Renal cortical epithelial cell (primary cell): ENCODE measurements at places on chromosomes 5 and 9. TPM values are rescaled to one million over a fixed set of nuclear protein-coding genes. Genes with fewer than 3 reads are reported as not detected.

The PCDHA1 gene
- 0.10 and 0.35 TPM in 2 replicates for total RNA-seq

The AFAP1L1 gene
- total RNA-seq: 21.9 and 30.0 TPM in 2 replicates

The PCDHA4 gene
- 4.2 and 9.6 TPM in 2 replicates for total RNA-seq

The PLEKHG4B gene
- total RNA-seq: 0.15 and 1.6 TPM in 2 replicates

The NEURL1B gene
- 0.15 and 1.6 TPM in 2 replicates for total RNA-seq

The MEIKIN gene
- total RNA-seq: not detected in 2 replicates

The PTGES gene
- 3.2 and 42.7 TPM in 2 replicates for total RNA-seq

The CYLC2 gene
- not detected in 2 replicates for total RNA-seq

The CCNJL gene
- total RNA-seq: 4.2 and 5.3 TPM in 2 replicates

The PTGS1 gene
- total RNA-seq: 1.9 and 2.4 TPM in 2 replicates

The SPATA24 gene
- total RNA-seq: 6.6 and 6.9 TPM in 2 replicates

The TRPM3 gene
- 0.35 and 2.9 TPM in 2 replicates for total RNA-seq

The UHRF2 gene
- 38.2 and 53.5 TPM in 2 replicates for total RNA-seq

The NRG2 gene
- 0.45 and 0.52 TPM in 2 replicates for total RNA-seq

The AUH gene
- 21.4 and 43.2 TPM in 2 replicates for total RNA-seq

The MBLAC2 gene
- total RNA-seq: 4.2 and 5.6 TPM in 2 replicates

The ADRA1B gene
- 1.6 and 5.4 TPM in 2 replicates for total RNA-seq

The PRR7 gene
- 9.4 and 11.0 TPM in 2 replicates for total RNA-seq

The MZB1 gene
- total RNA-seq: not detected in 2 replicates

The LCN10 gene
- total RNA-seq: not detected in 2 replicates

The FOXD1 gene
- 7.3 and 9.6 TPM in 2 replicates for total RNA-seq

The MAMDC4 gene
- 0.87 and 6.8 TPM in 2 replicates for total RNA-seq

The DMRT3 gene
- total RNA-seq: not detected in 2 replicates

The CKMT2 gene
- 1.4 and 2.8 TPM in 2 replicates for total RNA-seq

The SPINK6 gene
- not detected in 2 replicates for total RNA-seq

The TTC1 gene
- 77.2 and 83.0 TPM in 2 replicates for total RNA-seq

The PDE8B gene
- 0.05 TPM in 1 of 2 replicates, not detected in the other for total RNA-seq

The GARNL3 gene
- total RNA-seq: 9.0 and 13.9 TPM in 2 replicates

The TAF1L gene
- under 0.01 TPM in 1 of 2 replicates, not detected in the other for total RNA-seq

The DIPK1B gene
- 0.52 and 4.0 TPM in 2 replicates for total RNA-seq

The PCDHGC3 gene
- total RNA-seq: 11.8 and 23.6 TPM in 2 replicates

The MEGF10 gene
- total RNA-seq: 0.10 TPM in 1 of 2 replicates, not detected in the other
